ENCODE measurements at places on chromosomes 12 and 14.

- DNase-seq, result no peak
Measured at GRCh38 chr12:130484221-130484620, 146.5 kb downstream of the PIWIL1 start.

GRCh38 chr12:49806321-49806813 lies 21.8 kb downstream of the NCKAP5L start:
- DNase-seq, result no peak

DNA sequence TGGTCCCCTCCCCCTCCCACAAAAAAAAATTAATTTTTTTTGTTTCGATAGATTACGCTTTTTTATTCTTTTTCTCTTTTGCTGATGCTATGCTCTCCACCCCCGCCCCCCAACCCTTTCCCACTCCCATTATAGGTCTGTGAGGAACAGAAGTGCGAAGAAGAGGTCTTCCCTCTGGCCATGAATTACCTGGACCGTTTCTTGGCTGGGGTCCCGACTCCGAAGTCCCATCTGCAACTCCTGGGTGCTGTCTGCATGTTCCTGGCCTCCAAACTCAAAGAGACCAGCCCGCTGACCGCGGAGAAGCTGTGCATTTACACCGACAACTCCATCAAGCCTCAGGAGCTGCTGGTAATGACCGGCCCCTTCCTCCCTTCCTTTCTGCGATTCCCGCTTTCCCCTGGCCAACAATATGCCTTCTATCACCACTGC lies 2.3 kb downstream of the CCND2 start:
- peak; percentile 65 for DNase-seq

DNA sequence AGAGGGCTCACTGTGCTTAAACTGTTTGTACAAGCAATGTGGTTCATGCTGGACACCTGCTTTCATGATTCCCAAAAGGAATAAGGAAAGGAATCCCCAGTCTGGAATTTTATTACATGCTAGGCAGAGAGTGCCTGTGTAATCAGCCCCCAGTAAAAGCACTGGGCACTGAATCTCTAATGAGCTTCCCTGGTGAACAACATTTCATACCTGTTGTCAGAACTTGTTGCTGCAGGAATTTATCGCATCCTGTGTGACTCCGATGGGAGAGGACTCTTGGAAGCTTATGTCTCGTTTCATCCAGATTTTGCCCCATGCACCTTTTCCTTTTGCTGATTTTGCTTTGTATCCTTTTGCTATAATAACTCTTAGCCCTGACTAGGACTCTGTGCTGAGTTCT lies 190.2 kb upstream of the HMGA2 start:
- DNase-seq, result no peak

DNA sequence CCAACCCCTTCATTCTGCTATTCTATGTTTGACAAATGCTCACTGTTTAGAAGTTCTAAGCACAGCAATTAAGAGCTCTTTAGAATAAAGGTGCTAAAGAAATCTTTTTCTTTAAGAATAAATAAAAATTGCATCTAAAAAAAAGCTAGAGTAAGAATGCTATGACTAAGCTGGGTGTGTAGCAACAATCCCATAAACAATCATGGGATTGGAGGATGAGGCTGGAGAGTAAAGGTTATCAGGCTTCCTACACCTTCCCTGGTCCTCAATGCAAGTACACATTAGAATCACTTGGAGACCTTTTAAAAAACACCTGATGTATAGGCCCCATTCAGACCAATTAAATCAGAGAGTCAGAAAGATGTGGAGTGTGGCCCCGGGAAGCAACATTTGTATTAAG lies 88.3 kb downstream of the CIT start:
- no peak for DNase-seq

DNA sequence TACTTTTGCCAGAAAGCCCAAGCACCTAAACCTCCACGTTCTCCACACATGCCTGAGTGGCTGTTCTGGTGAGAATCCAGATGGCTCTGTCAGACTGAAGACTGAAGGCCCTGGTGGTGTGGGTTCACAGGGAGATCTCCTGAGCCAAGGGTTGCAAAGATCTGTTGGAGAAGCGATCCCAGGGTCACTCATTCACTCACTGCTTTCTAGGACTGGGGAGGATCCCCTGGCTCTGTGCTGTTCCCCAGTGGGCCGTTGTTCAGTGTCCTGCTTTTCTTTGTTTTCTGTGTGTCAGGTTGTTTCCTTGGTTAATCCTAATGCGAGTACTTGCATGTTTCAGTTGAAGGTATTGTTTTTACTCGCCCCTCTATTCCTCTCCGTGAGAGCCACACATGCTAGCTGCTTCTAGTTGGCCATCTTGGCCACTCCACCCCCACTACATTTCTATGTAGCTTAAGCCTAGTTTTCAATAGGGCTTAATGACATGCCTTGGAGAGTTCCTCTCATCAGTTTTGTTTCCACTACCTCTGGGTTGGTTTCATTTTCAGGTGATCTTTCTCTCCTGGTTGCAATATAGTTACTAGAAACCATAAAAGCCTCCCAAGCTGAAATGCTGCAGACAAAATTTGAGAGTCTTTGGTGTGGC lies 144.5 kb upstream of the SLC38A2 start:
- DNase-seq, result no peak

GRCh38 chr12:121709478-121709961 lies 3.0 kb upstream of the TMEM120B start:
- DNase-seq, result no peak

DNA sequence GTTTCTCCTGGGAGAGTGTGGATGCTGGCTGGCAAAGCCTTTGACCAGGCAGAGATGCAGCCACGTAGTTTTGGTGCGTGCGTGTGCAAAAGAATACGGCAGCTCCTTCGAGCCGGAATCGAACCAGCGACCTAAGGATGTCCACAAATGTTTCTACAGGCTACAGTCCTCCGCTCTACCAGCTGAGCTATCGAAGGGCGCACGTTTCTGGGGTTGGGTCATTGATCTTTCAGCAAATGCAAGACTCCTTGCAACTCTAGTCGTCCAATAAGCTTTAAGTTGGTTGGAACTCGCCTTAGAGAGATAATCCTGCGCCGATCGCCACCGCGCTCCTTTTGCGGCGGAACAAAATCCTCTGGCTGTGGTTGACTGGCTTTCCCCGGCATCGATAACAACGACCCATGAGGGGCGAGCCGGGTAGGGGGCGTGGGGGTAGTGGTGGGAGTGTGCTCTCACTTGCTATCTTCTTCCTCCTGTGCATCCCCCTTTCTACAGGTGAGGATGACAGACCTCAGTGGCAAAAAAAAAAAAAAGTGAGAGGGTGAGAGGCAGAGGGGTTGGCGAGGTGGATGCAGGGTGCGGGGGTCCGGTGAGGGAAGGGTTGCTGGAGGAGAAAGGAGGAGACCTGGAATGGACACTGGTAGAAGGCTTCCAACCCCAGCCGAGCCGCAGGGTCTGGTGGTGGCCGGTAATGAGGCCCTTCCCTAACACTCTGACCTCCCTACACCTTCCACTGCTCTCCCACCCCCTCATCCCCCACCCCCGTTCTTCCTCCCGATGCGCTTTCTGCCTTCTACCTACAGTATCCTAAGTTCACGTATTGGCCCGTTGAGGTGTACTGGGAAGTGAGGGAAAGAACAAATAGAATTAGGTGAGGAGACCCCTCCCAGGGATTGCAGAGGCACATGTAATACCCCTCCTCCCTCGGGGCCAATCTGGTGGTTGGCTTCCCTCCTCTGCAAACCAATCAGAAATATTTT lies 11.8 kb upstream of the OR6S1 start:
- peak; percentile 50 for DNase-seq

GRCh38 chr12:124883263-124884130 lies 19.8 kb upstream of the SCARB1 start:
- no peak for DNase-seq

DNA sequence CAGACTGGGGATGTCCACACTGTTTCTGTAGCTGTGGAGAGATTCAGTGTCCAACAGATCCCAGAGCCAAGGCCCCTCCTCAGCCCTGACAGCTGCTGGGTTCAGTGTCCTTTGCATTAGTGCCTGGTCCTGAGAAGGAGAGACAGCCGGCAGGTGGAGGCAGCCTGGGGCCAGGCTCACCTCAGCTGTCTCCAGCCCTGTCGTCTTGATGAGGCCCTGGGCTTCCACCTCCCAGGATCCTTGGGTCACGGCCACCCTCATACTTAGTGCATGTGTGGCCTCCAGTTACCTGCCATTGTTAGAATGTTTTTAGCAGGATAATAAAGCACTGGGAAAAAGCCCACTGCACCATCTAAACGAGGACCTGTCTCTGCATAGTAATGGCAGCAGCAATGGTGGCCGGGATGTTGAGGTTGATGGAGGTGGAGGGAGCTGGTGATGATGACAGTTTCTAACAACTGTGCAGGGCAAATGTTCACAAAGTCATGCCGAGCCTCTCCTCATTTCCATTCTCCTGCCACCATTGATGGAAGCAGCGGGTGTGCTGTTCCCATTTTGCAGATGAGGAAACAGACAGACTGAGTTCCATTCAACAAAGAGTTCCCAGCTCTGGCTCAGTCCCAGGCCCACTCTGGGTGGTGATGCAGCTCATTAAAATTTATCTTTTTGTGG lies 17.7 kb downstream of the ASB2 start:
- no peak for DNase-seq

DNA sequence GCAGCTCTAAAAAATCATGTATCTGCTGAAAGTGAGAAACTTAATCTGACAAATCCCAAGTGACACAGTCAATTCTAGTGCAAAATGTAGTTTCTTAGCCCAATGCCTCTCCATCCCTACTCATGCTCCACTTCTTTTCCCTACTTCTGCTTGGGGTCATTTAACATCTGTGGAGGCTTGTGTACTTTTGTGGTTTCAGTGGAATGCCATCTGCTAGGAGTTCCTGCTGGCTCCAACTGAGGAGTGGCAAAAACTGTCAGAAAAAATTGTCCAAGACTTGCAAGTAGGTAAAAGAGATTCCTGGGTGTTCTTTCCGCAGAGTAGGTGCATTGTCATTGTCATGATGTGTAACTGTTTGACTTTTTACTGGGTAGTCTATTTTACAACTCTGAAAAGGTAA lies 12.5 kb upstream of the AVPR1A start:
- no peak for DNase-seq

DNA sequence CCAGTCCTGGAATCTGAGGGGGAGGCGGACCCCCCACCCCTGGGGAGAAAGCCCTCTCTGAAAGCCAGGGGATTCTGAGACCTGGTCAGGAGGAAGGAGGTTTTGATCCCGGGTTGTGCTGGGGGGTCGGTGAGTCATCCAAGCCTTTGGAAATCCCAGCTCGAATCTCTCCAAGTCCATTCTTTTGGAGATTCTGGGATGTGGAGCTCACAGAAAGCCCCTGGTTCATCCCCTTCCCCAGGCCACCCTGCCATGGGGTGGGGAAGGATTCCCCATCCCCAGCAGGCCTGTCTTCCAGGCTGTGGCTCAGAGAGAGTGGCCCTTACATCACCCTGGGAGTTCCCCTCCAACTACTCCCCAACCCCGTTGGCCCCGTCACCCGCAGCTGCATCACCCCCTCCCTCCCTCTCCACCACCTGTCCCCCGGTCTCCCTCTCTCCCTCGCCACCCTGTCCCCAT lies 14.3 kb downstream of the EXOC3L4 start:
- no peak for DNase-seq

GRCh38 chr12:110687396-110688169 lies 1.3 kb downstream of the HVCN1 start:
- no peak for DNase-seq

- DNase-seq, result no peak
Measured at GRCh38 chr14:79947440-79948054, 263.8 kb downstream of the DIO2 start.

DNA sequence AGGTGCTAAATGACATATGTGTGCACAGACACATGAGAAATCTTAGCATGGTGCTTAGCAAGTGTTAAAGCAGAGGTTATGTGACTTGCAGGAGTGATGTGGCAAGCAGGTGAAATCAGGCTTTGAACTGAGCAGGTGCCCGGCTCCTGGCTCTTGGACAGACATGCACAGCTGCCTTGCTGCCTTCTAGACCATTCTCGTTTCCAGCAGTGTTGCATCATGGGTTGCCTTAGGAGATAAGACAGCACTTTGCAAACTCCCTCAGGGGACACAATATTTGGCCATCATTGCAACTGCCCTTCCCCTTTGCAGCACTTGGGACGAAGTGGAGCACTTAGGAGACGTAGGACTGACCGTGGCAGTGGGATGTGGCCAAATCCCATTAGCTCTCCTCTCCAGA lies 17.2 kb upstream of the GSC start:
- DNase-seq, result no peak

- no peak for DNase-seq
Measured at GRCh38 chr12:25322351-25322750, 71.6 kb upstream of the KRAS start.

DNA sequence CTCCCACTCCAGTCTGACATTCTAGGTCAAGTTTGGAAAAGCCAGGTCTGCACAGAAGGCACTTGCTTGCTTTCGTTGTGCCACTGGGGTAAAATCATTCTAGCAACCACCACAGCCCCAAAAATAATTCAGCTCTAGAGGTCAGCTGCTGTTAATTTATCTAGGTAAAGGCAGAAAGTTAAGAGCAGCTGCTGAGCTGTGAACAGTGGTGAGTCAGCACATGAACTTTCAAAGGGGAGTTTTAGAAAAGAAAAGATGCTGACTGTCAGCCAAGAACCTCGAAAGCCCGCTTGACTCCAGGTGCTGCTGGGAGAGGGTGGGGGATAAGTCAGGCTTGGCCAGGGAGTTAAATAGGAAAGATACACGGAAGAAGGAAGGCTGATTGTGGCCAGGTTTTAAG lies 12.7 kb downstream of the CCDC197 start:
- no peak for DNase-seq

- no peak for DNase-seq
Measured at GRCh38 chr12:12992418-12993130, 7.5 kb downstream of the HEBP1 start.

DNA sequence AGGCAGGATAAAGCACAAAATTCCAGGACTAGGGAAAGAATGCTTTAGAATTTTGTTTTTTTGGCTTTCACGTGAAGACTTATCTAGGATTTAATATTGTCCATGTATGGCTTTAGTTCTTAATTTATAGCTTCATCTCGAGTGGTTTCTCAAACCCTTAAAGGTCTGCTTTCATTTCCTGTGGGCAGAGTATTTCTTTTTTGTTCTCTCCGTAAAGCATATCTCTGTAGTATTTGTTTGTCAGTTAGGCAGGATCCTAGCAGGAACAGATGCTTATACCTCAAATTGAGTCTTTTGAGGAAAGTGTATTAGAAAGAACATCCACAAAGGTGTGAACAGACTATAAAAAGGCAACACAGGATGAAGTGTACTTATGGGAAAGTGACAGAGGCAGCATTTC lies 697.1 kb upstream of the SEL1L start:
- DNase-seq, result no peak

- DNase-seq, result no peak
Measured at GRCh38 chr14:68774771-68775613, 17.9 kb downstream of the ZFP36L1 start.

DNA sequence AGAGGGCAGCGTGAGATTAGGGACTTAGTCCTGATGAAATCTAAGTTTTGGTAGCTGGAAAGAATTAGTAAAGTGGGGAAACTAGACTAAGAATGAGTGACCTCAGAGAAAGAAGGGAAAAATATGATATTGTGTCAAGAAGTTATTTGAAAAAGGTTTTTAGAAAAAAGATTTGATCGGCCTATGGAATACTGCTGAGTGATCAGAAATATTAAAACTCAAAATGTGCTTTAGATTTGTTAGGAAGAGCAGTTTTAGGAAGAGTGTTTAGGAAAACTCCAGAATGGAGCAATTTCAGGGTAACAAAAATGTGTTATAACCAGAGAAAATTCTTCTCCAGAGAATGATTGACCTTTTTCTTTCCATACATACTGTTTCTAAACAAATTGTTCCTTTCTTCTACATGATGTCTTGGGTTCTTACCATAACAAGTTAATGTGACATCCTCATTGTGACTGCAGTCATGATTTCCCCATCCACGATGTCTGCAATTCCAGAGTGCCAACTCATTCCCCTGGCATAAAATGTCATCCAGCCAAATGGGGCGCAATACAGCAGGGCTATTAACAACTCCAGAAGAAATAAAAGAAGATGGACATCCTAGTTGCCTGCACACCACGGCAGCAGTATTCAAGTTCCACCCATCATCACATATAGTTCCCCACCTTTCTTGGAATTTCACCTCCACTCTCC lies 11.8 kb downstream of the CD163L1 start:
- no peak for DNase-seq

Data from retina (tissue), 1 donor.